ENCODE measurements at places on chromosomes 3 and 15. TPM values are rescaled to one million over a fixed set of nuclear protein-coding genes. Genes with fewer than 3 reads are reported as not detected.

Gene GOLGA6L10
- total RNA-seq = 0.23 TPM

Gene ACKR4
- 8.0 TPM for total RNA-seq

Gene LMOD3
- total RNA-seq = 0.12 TPM

Gene COMMD2
- total RNA-seq = 49.8 TPM

Gene RPS17
- total RNA-seq = 1,176 TPM

Gene SLC22A14
- 0.20 TPM for total RNA-seq

Gene VGLL4
- 57.5 TPM for total RNA-seq

Gene CYP8B1
- total RNA-seq = not detected

Gene ATP2B2
- 0.06 TPM for total RNA-seq

Gene MAN2A2
- total RNA-seq = 94.0 TPM

Gene SGO1
- total RNA-seq = not detected

Gene SLC28A2
- total RNA-seq = 0.35 TPM

Gene LRRC31
- 1.7 TPM for total RNA-seq

Gene XYLB
- total RNA-seq = 3.1 TPM

Gene GRM2
- total RNA-seq = 0.49 TPM

Gene TMEM266
- total RNA-seq = 2.5 TPM

Gene EFCC1
- 17.2 TPM for total RNA-seq

Gene BOC
- 6.1 TPM for total RNA-seq

Gene IL12A
- total RNA-seq = 0.96 TPM

Gene DAZL
- total RNA-seq = not detected

Gene TTC23
- total RNA-seq = 19.1 TPM

Gene PAQR5
- total RNA-seq = 37.9 TPM

Gene KCNH8
- 0.41 TPM for total RNA-seq

Gene OXTR
- total RNA-seq = 0.55 TPM

Gene DPPA4
- total RNA-seq = not detected

Gene NBEAL2
- total RNA-seq = 116 TPM

Gene IQCH
- 0.93 TPM for total RNA-seq
